ENCODE measurements at places on chromosomes 7 and 10.

DNA sequence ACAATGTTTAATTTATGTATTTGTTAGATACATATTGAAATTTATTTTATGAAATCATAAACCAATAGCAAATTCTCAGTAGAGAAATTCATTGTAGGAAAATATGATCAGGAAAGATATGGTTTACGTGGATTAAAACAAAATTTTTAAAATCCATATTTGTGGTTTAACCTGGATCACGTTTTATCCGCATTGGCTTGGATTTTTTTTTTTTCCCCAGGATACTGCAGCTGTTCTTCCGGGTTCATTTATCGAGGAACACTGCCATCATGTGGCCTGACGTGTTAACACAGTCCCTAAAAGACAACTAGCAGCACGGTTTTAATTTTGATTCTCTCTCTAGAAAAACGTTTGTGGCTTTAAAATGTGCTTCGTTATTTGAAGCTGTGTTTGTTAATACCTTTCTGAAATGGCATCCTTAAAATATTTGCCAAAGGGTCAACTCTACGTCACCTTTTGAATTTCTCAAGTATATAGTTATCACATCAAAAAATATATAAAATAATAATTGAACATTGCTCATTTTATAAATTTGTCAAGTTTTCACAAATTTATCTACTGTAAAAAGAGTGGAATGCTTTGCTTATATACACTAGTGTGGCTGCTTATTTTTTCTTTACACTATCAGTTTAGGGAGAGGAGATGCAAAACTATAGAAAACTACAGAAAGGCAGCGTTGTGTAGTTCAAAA is 8.7 kb upstream of the ASB4 start:
- DNase-seq: peak; percentile 62

DNA sequence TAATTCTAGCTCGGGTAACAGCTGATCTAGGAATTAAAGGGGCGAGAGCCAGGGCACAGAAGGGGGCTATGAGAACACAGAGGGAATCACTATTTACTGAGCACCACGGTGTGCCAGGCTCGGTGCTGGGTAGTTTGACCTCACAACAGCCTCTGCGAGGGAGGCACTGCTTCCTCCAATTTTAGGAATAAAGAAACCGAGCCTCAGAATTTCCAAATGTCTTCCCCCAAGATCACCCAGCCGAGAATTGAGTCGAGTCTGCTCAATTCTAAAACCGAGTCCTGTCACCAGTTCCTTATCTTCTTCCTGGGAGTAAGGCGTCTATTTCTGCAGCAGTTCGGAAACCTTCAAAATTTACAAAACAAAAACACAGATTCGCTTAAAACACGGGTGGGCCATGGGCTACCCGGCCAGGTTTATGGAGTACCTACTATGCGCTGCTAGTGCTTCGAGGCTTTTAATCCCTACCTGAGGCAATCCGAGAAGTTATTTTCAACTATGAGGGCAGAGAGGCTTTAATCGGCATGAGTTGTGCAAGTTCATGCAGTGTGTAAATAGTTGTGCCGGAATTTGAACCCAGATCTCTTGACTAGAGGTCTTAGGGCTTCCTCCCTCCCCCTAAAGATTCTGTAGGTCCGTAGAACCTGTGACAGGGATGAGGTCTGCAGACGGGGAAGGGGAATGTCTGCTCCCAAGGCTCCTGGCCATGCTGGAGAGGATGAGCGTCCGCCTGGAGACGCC is 872 bp upstream of the HMX2 start:
- DNase-seq: no peak

GRCh38 chr10:2067015-2067414 is 329.7 kb upstream of the ADARB2 start:
- DNase-seq: no peak

DNA sequence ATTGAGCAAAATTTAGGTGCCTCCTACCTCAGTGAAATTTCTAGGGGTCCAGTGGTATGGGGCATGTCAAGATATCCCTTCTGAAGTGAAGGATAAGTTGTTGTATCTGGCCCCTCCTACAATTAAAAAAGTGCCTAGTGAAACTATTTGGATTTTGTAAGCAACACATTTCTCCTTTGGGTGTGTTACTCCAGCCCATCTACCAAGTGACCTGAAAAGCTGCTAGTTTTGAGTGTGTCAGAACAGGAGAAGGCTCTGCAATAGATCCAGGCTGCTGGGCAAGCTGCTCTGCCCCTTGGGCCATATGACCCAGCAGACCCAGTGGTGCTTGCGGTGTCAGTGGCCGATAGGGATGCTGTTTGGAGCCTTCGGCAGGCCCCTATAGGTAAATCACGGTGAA is 46.0 kb downstream of the PTPRE start:
- DNase-seq: no peak

DNA sequence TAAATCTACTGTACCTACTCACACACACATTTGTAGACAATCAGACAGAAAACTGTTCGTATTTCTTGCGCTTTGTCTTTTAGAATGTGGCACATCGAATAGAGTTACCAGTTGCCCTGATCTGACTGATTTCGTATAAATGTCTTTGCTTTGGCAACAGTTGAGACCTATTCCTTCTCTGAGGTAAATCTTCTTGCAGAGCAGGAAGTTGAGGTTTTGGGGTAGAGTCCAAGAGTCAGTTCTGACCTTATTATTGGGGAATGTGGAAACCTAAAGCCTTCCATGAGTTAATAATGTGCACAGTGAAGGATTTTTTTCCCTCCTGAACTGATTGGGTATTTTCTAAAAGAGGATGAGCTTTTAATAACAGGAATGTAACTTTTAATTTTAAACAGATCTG is 135.3 kb downstream of the KIAA1217 start:
- DNase-seq: no peak

DNA sequence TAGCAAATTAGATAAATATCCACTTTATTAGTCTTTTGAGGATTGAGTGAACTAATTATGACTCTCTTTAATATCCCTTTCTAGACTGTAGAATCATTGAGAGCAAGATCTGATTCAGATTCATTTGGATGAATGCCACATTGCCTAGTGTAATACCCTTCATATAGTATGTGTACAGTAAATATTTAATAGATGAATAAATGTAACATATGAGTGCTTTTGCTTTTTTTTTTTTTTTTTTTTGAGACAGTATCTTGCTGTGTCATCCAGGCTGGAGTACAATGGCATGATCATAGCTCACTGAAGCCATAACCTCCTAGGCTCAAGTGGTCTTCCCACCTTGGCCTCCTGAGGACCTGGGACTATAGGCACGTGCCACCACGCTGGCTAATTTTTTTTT is 14.8 kb downstream of the SAMD8 start:
- DNase-seq: no peak

DNA sequence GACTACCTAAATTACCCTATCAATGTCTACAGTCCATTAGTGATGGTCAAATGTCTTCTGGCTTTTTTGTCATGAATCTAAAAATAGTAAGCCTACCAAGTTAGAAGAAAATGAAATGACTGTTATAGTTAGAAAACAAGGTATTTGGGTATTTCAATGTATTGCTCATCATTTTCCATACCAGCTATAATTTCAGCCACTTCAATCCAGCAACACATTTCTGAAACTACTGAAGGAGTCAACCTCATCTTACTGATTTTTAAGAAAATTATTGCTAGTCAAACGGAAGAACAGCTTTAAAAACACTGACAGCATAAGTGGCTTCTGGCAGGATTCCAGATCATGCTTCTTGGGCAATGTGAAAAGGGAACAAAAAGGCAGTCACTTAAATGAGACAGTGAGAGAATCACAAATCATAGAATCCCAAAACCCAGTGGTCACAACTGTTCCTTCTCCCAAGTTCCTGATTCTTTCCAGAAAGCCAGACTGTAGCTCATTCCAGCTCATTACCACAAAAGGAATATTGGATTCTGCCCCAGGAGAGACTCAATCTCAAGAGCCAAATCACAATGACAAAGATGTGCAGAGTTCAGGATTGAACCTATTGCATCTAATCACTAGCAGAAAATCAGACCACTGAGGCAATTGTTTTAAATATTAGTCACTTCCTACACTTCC is 61.2 kb upstream of the LRRN3 start:
- peak; percentile 31 for DNase-seq

DNA sequence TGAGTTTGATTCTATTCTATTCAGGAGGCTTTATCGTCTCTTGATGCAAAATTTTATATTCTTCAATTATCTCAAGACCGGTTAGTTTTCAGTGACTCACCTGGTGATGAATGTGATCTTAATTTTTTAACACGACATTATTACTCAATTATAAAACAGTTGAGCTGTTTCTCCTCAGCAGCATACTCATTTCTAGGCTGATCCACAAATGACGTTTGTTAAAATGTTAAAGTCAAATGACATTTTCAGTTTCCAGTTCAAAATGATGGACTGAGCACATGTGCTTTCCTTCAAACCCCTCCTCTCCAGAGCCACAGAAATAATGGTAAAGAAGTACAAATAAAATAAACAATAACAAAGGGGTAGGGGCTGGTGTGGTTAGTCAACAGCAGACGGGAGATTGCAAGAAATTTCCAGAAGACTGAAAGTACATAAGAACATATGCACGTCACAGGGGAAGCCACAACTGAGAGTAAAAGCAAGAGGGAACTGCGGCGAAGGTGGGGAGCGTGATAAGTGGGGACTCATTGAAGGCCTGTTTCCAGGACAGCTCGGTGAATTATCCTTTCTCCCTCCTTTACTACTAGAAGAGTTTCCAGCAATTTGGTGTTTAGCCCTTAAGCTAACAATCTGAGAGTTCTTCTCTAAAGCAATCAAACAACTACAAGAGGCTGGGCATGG is 10.9 kb downstream of the MACROH2A2 start:
- DNase-seq: no peak

DNA sequence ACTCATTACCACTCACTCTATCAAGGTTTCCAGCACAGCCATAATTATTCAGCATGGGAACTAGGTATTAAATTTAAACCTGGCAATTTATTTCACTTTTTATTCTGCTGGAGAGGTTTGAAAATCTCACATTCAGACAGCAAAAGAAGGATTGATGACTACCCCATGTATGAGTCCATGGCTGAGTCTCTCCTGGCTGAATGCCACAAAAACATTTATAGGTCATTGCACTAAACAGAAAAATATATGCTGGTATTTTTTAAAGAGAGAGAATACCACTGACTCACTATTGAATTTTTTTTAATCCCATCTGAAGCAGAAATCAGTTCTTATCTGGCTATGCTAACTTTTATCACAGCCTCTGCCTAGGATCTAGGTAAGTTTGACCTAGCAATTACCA is 336.3 kb downstream of the PPP1R3A start:
- DNase-seq: no peak

DNA sequence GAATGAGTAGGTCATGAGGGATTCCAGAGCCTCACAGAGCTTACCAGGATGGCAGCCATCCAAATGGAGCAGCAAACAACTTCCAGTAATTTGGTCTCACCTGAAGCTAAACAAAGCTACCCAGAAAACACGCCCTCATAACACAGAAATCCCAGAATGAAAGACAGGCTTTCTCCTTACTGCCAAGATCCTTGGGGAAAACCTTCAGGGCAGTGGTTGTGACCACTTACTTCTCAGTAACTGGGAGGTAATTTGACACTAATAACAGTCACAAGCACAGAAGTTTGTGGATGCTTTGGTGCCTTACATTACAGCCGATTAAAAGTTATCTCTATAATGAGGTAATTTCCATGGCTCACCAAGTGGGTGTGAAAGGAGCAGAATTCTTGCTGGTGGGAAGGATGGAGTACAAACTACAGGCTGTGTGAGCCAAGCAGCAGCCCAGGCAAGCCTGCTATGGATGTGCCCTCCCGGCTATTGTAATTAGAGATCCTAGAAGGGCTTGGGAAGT is 10.4 kb downstream of the WDR91 start:
- peak; percentile 20 for DNase-seq

DNA sequence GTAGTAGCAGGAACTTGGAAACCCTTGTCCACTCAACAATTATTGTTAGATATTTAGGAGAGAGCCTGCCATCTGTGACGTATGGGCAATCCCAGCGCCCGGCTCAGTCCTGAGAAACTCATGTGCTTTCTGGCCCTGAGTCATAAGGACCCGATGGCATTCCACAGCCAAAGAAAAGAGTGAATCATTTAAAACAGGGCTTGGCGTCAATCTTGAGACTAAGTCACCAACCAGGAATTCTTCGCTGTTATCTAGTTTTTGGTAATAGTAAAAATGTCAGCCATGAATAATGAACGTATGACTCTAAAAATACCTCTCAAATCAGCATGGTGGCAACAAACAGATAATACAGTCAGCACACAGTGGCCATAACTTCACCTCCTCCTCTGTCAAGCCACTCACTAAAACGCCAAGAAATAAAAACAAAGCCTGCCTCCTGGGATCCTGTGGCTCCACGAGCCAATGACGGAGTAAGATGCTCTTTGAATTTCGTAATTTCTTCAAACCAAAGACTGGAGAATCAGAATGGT is 140.8 kb downstream of the ADAM12 start:
- DNase-seq: no peak

DNA sequence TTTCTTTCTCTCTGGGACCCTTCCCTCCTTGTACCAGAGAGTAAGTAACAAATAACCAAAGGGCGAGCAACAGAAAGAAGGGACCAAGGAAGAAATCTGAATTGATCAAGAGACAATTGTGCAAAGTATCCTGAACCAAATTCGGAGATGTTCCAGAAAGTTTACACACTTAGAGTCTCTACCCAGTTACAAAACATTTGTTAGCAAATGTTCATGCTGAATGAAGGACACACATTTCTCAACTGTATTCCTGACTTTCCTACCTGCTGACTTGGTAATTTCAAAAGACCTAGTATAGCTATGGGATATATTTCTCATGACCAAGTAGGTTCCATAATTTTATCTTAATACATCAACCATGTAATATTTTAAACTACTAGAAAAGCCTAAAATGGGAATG is 37.4 kb downstream of the LYZL1 start:
- no peak for DNase-seq

Measured in NCI-H2107 (cell line).